ENCODE measurements at places on chromosomes 7 and 10.

GRCh38 chr10:6958254-6958653, 378.2 kb upstream of the PRKCQ start:
- no peak for DNase-seq

DNA sequence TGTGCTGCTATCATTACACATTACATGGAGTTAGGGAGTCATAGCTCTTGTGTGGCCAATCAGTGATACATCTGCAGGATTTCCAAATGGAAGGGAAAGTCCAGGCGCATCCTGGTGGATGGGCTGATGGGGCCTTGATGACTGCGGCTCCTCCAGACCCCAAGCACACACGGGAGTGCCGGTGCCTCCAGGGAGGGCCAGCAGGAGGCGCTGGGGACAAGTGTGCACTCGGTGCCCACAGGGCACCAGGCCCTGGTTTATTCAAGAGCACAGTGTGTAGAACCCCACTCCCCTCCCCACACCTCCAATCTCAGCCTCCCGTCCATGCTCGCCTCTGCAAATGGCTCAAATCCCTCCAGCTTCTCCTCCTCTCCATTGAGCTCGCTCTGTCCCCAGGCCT, 243.9 kb downstream of the USP6NL start:
- DNase-seq: no peak

- DNase-seq: no peak
Measured at GRCh38 chr10:29374162-29374561, 85.3 kb downstream of the LYZL1 start.

- DNase-seq: no peak
Measured at GRCh38 chr10:55441777-55442176, 640.7 kb upstream of the PCDH15 start.

Measured in Caco-2 (cell line).